ENCODE measurements at places on chromosomes 12 and 14.

DNA sequence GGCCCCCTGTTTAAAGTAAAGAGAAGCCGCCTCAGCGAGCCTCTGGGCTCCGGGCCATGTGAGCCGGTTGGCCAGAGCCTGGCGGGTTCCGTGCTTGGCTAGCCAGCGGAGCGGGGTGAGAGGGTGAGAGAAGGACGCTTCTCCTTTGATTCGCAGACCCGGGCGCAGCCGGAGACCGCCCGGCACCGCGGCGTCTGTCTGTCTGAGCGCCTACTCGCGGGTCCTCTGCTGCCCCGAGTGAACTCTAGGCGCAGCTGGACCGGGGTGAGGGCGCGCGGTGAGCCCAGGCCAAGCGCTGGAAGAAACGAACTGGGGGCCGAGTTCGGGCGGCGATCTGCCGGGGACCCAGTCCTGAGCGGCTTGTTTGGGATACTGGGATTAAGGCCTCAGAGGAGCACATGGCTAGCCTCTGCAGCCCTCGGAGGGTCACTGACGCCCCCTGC lies 41.4 kb upstream of the TBX5 start:
- no peak for DNase-seq

DNA sequence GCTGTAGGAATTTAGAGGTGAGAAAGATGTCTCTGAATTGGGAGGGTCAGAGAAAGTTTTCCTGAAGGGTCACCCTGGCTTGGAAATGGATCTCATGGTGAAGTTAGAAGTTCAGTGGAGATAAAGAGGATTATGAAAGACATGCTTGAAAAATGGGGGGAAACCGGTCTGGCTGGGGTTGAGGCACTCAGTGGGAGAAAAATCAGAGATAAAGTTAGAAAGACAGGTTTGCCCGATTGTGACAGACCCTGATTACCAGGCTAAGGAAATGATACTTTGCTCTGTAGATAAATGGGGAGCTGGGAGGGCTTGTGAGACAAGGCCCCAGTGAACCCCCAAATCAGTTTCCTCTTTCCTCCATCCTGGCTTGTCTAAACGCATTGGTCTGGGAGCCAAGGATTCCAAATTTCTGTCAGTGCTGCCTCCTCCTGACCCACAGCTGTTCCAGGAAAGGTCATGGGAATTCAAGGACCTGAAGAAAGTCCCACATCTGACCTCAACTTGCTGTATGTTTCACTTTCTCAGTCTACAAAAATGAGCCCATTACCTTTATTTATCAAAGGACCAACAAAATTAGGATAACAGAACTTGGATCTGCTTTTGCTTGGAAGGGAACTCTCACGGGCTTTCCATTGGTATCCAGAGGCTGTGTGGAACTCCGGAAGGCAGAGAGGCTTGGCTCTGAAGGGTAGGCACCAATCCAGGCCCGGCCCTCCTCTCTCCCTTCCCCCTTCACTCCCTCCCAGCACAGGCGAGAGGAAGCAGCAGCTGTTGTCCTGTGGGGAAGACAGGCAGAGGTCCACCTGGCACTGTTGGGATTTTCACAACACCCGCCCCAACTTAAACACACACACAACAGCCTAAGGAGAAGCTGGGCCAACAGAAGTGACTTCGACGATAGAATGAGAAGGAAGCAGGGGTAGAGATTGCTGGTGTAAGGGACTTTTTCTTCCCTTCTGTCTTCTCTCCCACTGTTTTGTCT lies 3.4 kb upstream of the RNASE7 start:
- DNase-seq: peak; percentile 25

- peak; percentile 82 for DNase-seq
Observed at GRCh38 chr12:46154221-46154985, 114.4 kb downstream of the SLC38A1 start.

GRCh38 chr14:95085321-95085720 lies 72.0 kb downstream of the DICER1 start:
- DNase-seq: no peak
